Urinary bladder (tissue), 4 donors: ENCODE measurements at places on chromosomes 6 and 20.

DNA sequence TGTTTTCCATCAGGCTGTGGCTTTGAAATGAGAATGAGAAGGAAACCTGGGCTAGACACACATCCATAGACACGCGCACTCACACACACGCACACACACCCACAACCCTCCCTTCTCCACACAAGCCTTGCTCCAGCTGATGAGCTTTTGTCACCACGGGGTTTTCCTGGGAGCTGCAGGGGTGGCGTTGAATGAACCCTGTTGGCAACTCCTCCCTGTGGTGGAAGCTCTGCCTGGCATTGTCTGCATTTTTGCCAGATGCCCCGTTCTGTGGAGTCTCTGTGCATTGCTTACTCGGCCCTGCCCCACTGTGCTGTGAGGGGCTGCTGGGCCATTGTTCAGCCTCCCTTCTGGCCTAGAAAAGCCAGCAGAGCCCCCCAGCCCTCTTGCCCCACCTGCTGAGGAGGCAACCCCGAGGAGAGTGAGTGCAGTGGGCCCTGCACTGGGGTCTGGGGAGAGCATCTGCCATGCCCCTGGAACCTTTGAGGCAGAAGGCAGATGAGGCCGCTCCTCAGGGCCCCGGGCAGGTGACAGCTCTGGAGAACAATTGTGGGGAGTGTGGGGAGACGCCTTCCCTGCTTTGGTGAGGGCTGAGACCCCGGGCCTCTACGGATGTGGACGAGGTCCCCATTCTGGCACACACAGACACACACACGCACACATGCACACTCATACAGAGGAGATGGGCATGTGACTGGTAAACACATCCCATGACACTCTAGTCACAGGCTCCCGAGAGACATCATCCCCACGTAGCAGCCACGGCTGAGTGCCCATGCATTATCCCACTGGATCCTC is 9.9 kb downstream of the ADIG start:
- no peak for DNase-seq

- no peak for DNase-seq
These were observed 735 bp downstream of the SIRPG start for GRCh38 chr20:1656844-1657243.

DNA sequence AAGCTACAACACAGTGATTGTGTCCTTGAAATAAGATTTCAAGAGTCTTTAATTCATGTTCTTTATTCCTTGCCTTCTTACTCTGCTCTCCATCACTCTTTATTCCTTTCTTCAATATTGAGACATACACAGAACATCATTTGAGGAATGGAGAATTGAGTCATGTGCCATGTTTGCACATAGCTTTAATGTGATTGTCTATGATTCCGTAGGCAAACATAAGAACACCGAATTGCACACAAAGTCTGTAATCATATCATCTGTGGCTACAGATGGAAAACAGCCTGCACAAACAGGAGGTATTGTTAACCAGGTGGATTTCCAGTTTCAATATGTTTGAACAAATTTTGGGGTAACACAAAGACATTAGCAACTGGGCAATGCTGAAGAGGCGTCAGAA is 571.6 kb upstream of the GJE1 start:
- DNase-seq = no peak

DNA sequence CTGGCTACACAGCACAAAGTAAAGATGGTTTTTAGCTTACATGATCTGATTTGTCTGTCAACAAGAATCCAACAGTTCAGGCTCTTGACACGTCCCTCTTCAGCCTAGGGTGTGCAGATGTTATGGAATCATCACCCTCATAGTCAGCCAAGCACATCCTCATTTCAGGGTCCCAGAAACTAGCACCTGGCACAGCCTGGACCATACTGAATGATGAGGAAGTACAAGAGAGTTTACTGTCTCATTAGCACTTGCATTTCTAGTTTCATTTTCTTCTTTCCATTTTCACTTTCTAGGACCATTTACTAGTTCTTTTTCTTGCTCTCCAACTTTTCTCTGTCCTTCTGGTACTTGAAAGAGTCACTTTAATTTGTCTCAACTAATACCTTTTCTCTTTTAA is 6.5 kb downstream of the RIPOR2 start:
- DNase-seq = no peak

DNA sequence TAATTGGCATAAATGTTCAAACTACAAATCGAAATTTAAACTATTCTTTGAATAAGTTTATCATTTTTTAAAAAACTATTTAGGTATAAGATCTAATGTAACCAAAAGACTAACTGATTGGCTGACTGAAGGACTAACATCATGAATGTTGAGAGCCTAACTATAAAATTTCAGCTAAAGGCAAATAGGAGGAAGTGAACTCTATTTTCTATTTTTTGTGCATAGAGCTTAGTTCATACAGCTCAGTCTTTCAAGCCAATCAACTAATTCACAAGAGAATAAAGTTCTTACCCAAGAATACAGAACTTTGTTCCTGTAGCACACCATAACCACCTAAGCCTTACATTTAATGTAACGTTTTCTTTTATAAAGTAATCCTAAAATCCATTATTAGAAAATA is 46.3 kb upstream of the STXBP5 start:
- DNase-seq = no peak

DNA sequence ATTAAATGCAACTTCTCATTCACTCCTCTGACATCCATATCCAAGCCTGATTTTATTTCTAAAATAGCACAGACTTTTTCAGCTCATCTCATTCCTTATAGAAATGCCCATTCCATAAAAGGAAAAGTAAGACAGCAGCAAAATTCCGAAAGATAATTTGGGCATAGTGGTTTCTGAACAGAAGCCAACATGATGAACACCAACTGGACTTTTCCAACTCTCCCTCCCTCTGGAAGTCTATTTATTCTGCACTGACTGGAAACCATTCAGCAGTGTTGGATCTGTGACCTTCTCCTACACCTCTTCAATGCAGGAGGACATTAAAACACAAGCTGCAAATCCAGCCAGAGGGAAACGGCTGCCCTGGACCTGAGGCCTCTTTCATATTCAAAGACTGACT is 306.2 kb upstream of the NT5E start:
- DNase-seq = no peak

- DNase-seq = no peak
These were observed 451.0 kb upstream of the MARCKS start for GRCh38 chr6:113406048-113406695.

GRCh38 chr20:10681494-10681893 is 7.7 kb upstream of the JAG1 start:
- DNase-seq = no peak

GRCh38 chr6:13259393-13259792 is 68.9 kb downstream of the TBC1D7 start:
- no peak for DNase-seq

- no peak for DNase-seq
These were observed 379.1 kb downstream of the TENT5A start for GRCh38 chr6:81373414-81373813.

DNA sequence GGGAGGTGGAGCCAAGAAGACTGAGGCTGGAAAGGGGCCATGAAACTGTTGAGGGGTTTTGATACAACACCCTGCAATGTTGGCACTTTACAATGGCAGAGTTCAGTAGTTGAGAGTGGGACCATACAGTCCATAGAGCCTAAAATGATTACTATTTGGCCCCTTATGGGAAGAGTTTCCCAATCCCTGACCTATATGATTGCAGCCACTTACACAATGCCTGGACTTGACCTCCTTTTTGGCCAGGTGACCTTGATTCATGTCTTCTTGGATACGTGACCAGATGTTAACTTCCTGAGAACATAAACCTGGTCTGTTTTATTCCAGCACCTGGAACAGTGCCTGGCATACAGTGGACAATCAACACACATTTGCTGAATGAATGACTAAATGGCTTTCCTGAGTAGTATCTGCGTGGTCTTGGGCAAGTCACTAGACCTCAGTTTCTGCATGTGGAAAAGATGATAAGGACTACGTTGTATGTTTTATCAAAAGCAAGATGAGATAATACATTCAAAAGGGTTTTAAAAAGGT is 58.4 kb downstream of the NOX3 start:
- DNase-seq = no peak

DNA sequence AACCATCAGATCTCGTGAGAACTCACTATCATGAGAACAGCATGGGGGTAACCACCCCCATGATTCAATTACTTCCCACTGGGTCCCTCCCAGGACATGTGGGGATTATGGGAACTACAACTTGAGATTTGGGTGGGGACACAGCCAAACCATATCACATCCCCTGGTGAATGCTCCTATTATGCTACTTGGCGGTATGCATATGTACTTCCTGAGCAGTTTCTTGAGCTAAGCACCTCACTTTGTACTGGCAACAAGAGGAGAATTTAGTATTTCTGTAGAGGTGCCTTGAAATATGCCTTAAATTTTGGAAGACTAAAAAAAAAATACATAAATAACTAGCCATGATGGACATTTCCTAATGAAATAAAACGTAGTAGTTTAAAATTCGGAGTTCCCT is 327.2 kb upstream of the CITED2 start:
- DNase-seq = no peak

- DNase-seq = no peak
These were observed 4.1 kb upstream of the PHACTR2 start for GRCh38 chr6:143673669-143674068.

GRCh38 chr20:23231561-23232218 is 118.9 kb upstream of the NXT1 start:
- DNase-seq = no peak

DNA sequence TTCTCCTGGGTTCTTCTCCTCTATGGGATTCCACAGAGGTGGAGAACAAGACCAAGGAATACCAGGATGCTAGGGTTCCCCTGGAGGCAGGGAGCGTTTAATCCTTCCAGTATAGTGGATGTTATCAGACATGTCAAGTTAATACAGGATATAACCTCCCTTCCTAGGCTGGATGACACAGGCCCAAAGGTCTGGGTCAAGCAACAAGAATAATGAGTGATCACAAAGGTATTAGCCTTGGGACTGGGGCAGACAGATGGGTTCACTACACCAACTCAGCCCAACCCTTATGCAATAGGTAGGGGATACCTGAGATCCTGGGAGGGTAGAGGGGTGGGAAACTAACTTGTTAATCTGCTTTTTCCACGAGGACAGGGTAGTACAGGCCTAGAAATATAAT is 690.3 kb downstream of the HTR1B start:
- DNase-seq = no peak

DNA sequence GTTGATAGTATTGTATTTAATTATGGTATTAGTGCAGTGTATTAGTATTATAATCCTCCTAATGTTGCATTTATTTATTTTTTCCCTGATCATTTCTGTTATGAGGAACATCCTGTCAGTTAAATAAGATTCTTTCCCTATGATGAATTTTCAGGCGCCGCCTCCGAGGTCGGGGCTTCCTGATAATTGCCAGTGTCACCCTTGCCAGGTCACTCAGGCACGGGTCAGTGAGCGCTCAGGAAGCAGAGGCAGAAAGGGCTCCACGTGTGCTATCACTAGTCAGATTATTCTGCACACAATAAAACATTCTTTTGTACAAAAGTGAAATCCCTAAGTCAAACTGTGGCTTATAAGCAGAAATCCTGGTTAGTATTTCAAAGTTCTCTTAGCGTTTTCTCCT is 64.8 kb downstream of the TSHZ2 start:
- no peak for DNase-seq

DNA sequence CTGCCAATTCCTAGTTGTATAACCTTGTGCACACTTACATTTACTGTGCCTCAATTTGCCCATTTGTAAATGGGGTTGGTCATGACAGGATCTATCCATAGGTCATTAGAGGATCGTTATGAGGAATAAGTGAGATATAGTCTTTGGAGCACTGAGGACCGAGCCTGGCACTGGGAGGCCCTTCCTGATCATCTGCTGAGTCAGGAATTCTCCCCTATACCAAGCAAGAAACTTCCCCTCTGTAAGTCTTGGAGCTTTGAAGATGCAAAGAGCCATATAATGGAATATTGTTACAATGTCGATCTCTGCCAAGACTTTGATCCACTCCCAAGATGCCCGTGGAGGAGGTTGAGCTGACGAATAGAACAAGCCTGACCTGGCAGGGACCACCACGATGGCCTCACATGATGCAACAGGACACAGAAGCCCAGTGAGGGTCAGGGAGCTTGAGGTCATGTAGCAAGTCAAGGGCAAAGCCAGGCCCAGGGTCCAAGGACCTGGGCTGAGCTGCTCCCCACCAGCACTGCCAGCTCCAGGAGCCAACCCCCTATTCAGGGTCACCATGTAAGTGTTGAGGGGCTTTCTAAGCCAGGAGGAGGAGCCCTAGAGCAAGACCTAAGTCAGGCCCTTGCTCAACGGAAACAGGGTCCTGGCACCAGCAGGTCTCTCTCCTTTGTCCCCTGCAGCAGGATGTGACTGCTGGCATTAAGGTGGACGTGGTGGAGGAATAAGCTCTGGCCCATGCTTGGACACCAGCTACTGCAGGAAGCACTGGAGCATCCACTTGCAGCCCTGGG is 16.7 kb downstream of the PDRG1 start:
- DNase-seq = no peak

DNA sequence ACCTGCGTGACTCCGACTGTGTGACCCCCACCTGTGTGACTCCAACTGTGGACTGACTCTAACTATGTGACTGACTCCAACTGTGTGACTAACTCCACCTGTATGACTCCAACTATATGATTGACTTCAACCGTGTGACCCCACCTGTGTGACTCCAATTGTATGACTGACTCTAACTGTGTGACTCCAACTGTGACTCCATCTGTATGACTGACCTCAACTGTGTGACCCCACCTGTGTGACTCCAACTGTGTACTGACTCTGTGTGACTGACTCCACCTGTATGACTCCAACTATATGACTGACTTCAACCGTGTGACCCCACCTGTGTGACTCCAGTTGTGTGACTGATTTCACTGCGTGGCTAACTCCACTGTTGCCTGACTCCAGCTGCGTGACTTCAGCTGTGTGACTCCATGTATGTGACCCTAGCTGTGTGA is 38.6 kb downstream of the SYNJ2 start:
- no peak for DNase-seq

- no peak for DNase-seq
These were observed 16.7 kb downstream of the UNC5CL start for GRCh38 chr6:41022294-41022693.

- no peak for DNase-seq
These were observed 32.9 kb downstream of the PKIG start for GRCh38 chr20:44615169-44615791.

DNA sequence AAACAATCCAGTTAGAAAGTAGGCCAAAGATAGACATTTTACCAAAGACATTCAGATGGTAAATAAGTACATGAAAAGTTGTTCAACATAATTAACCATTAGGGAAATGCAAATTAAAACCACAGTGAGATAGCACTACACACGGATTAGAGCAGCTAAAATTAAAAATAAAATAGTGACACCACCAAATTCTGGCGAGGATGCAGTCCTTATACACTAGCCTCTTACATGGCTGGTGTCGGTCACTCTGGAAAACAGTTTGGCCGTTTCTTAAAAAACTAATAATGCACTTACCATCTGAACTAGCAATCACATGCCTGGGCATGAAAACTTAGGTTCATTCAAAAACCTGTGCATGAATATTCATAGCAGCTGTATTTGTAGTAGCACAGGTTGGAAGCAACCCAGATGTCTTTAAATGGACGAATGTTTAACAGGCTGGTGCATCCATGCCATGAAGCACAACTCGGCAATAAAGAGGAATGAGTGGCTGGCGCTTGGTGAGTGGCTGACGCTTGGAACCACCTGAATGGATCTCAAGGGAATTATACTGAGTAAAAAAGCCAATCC is 77.0 kb downstream of the FAM120B start:
- DNase-seq = no peak
